Endothelial cell (in vitro differentiated cells): ENCODE measurements at places on chromosomes 1 and 21.

DNA sequence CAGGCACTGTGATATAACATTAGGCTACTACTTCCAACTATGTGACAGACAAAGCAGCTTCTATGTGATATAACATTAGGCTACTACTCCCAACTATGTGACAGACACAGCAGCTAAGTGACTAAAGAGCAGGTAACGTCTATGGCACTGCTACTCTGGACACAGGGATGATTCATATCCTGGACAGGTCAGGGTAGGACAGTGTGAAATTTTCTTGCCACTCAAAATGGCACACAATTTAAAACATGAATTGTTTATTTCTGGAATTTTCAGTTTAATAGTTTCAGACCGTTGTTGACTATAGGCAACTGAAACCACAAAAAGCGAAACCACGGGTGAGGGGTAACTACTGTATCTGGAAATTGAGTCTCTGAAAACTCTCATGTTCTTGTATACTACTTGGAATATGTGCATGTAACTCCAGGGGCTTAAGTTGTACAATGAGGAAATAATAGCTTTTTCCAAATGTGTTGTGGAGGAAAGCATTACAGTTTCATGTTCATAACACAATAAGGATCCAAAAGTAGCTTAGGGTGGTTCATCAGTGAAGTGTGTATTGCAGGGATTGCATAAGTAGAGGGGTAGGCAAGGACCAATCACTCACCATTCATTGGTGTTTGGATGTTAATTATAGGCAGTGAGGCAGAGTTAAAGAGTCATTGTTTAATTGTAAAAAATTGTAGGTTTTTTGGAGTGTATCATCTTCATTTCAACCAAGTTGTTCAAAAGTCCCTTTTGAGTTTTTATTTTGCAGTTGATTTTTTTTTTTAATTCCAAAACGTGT is 5.3 kb downstream of the DTL start:
- DNase-seq, result no peak

DNA sequence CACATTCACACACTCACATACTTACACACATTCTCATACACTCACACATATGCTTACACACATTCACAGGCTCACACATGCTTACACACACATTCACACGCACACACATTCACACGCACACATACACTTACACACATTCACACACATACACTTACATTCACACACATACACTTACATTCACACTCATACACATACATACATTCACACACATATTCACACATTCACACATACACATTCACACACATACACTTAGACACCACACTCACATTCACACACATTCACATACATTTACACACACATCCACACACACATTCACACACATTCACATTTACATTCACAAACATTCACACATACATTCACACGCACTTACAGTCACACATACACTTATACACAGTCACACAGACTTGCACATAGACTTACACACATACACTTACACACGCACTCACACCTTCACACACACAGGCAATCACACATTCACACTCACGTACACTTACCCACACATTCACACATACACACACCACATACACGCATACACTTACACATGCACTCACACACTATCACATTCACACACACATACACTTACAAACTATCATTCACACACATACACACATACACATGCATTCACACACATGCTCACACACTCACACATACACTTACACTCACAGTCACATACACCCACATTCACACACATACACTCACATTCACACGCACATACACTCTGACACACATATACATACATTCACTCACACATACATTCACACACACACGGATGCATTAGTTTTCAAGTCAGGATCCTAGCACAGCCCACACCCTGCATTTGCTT is 16.8 kb downstream of the PDE9A start:
- DNase-seq, result no peak

- no peak for DNase-seq
These were observed 27.2 kb upstream of the ATP1A1 start for GRCh38 chr1:116345843-116346242.

DNA sequence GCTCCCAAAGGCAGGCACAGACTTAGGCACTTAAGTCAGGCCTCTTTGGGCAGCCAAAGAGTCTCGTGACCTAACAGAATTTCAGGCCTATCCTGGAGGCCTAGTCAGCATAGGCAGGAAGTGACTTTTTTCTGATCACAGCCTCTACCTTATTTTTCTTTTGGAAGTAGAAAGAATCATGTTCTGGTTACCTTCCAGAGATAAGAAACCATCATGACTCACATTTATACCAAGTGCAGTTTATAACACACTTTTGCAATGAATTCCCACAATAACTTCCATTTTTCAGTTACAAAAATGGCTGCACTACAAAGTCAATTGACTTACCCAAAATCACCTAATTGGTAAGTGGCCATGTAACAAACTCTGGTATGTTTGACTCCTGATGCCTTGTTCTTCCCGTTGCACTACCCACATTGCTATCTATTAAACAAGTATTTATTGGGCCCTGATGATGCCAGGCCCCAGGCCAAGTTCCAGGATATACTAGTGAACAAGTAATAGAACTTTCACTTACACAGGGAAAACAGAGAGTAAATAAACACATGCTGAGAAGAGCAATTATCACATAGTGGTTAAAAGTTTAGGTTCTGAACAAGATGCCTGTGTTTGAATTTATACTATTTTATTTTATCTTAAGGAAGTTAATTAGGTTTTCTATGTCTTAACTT is 74.3 kb downstream of the SH3GLB1 start:
- DNase-seq, result no peak

DNA sequence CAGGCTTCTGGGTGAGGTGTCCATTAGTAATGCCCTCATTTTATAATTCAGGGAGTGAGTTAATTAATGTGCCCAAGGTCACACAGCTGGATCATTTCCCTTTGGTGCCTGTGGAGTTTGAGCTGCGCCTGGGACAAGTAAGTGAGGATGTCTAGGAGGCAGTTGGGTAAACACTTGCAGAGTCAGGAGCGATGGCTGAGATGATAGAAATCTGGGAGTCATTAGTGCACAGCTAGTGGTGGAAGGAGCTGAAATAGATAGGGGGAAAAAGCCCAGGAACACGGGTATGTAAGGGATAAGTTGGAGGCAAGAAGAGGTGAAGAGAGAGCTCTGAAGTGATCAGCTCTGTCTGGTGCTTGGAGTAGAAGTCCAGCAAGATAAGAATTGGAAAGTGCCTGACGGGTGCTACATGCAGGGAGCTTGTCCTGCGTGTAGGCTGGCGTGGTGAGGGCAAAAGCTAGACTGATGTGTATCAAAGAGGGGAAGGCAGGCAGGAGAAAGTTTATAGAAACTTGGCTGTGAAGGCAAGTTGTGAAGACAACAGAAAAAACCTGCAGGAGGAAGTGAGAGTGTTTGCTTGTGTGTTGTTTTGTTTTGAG is 1.7 kb upstream of the SCAF4 start:
- no peak for DNase-seq

- DNase-seq, result no peak
These were observed 109.1 kb upstream of the ADAMTS5 start for GRCh38 chr21:27076025-27076424.
